ENCODE measurements at places on chromosomes 2 and 18.

GRCh38 chr18:31101183-31102024, 817 bp downstream of the DSC2 start:
- no peak for DNase-seq

GRCh38 chr18:63259567-63260379, 59.8 kb downstream of the BCL2 start:
- DNase-seq: no peak

- DNase-seq: peak; percentile 9
Observed at GRCh38 chr2:239882331-239882732, 142.8 kb downstream of the NDUFA10 start.

DNA sequence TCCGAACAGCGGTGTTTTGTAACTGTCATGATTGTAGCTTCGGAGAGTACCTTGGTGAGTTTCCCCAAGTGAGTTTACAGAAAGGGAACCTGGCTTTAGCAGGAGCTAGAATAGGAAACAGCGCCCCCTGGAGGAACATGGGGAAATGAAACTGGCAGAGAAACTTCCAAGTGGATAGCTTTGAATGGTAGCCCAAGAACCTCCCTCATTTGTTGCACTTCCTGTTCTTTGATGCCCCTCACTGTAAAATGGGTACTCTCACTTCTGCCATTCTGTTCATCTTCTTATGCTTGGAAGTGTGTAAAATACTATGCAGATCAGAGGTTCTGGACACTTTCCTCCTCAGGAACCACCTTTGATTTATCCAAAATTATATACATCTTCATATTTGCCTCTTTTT, 36.2 kb downstream of the CHST10 start:
- DNase-seq: peak; percentile 24

DNA sequence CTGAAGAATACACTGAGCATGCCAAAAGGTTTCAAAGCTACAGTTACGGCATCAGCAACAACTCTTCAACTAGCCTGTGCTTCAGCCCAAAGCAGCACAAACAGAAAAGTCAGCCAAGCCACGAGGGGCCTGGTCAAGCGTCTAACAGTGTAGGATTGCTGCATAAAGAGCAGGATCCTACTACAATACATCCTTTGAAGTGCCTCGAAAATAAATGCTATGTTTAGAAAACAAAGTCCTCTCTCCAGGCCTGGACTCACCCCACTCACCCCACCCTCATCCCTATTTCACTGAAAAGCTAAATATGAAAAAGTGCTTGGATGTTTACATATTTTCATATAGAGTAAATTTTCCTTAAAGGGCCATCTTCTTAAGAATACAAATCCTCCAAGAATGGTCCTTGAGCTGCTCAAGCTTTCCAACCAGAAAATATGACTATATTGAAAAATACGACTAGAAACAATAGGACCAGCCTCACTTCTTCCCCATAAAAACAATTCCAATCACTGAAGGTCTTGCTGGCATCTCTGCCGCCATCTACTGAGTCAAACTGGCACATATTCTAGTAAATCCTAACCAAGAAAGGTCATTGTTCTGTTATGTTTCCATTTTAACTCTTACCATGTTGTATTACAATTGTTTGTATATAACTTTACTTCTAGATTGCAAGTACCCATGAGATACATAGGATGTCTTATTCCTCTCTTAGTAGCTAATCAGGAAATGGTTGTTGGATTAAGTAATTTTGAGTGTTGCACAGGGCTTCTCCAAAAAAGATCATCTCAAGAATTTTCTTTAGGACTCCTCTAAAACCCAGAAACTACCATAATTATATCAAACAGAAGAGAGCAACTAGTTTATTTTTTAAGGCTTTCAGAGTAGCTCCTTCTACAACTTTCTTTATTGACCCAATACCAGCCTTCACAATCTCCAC, 63.6 kb downstream of the CLHC1 start:
- no peak for DNase-seq

DNA sequence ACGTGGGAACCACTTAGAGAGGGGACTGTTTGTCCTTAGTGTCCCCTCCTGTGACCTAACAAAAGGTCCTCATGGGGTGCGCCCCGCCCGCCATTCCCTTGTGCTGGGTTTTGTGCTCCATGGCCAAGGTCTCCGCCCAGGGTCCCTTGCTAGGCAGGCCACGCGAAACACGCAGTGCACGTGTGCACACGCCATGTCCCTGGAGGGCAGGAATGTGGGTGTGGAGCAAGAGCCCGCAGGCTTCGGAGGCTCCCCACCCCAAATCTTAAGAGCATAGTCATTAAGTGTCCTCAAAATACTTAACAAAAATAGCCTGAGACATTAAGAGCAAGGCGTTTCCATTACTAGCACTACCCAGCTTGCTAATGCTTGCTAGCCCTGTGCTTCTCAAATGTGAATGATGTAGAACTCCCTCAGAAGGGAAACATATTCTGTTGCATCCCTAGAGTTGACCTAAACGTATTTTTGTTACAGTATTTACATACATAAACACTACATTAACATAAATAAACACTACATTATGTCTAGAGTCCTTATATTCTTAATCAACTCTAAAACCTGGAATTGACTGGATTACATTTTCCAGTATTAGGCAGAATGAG, 117.6 kb upstream of the APCDD1 start:
- DNase-seq: no peak

DNA sequence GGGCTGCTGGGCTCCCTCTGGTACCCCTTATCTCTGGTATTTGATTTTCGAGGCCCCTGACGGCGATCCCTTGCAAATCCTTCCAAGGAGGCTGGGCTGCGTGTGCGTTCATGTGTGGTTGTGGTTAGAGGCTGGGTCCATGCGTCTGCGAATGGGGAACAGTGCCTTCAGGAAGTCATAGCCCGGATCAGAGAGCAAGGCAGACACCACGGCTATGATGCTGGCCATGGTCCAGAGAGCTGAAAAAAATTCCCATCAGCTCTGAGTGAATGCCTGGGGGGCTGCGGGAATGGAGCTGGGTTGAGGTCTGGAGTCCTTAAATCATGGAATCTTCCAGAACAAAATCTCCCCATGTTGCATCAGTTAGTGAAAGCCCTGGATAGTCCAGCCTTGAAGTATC, 145.5 kb downstream of the ACKR3 start:
- no peak for DNase-seq

DNA sequence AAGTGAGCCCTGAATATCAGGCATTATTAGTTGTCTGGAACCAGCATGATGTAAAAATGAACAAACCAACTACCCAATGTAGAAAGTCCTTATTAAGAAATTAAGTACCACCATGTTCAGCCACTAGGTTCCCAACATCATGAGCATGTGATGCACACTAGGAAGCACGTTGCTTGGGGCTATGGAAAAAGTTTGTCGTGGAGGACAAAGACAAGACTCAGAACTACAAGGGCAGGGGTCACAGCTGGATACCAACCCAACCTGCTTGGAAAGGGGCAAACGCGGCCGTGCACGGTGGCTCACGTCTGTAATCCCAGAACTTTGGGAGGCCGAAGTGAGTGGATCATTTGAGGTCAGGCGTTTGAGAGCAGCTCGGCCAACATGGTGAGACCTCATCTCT, 64.0 kb downstream of the ADNP2 start:
- DNase-seq: no peak

DNA sequence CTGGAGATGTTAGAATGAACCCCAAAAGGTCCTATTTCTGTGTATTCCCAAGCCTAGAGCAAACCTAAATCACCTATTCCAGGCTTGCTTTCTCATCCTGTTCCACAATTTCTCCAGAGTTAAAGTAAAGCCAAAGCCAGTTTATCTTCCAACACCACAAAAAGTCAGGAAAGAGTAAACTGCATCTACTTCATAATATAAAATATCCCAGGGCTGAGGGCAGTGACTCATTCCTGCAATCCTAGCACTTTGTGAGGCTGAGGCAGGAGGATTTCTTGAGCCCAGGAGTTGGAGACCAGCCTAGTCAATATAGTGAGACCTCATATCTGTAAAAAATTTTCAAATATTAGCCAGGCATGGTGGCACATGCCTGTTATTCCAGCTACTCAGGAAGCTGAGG, 241.4 kb downstream of the CDH20 start:
- no peak for DNase-seq

GRCh38 chr18:63831080-63831788, 56.0 kb downstream of the SERPINB7 start:
- no peak for DNase-seq

- DNase-seq: no peak
Observed at GRCh38 chr2:131014141-131014540, 79.1 kb downstream of the FAM168B start.

GRCh38 chr2:56770490-56770889, 586.7 kb downstream of the CCDC85A start:
- DNase-seq: no peak

DNA sequence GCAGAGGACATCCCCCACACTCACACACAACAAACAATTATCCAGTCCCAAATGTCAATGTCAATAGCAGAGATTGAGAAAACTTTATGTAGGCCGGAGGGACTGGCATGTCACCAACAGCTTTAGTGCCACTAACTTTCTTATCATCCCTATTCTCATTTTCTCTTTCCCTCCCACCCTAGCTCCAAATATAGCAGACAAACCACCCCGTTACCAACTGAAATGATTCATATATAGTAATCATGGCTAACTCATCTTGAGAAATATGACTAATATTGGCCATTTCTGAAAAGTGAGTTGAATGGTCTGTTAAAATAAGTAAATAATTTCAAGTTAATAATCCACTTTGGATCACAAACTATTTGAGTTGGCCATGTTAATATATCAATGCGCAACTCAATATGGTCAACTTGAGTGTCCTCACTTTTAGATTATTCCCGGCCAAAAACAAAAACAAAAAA, 242.1 kb upstream of the RND3 start:
- DNase-seq: no peak

DNA sequence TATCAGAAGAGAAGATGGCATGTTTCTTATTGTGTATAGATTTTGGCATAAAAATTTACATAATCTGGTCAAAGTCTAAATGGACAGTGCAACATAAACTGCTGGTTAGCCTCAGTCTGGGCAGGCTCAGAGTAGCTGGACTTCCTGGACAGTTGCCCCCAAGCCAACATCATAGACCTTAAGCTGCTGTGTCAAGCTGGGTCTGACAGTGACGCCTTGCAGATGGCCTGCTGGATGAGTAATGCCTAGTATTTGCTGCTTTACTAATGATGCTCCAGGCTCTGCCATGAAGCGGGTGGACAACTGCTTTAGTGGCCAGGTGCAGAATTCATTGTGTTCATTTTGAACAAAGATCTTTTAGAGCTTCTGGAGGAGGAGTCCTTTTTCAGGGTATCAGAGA, 603.7 kb upstream of the ZEB2 start:
- no peak for DNase-seq

DNA sequence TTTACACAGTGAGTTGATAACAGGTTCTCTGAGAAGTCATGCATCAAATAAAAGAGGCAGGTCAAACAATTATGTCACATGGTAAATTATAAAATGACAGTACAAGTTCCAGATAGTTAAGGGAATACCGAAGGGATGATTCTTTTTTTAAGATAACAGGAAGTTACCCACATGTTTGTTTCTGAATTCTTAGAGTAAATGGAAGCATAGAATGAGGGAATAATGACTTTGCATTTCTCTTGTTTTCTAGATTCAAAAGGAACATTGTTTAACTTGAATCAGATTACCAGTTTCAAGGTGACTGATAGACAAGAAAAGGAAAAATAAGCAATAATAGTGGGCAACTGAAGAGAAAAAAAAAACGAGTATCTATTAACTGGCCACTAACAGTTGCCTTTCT, 124.5 kb downstream of the MIB1 start:
- DNase-seq: no peak

DNA sequence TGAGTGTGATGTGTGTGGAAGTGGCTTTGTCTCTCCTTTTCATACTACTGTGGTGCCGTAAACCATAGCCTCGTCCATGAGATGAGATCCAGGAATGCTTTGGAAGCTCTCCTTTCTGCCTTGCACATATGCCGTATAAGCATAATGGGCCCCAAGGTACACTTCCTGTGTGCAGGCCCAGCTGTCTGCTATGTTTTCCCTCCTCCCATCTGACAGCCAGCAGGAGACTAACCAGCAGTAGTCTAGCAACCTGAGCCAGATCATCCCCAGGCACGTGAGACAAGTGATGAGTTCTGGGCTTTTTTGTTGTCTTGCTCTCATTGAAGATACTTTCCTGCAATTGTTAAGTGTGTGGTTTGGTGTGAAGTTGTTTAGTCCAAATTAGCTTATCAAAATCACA, 555.5 kb upstream of the LRRTM4 start:
- DNase-seq: no peak

GRCh38 chr2:203852760-203853159, 14.8 kb upstream of the CTLA4 start:
- DNase-seq: no peak

DNA sequence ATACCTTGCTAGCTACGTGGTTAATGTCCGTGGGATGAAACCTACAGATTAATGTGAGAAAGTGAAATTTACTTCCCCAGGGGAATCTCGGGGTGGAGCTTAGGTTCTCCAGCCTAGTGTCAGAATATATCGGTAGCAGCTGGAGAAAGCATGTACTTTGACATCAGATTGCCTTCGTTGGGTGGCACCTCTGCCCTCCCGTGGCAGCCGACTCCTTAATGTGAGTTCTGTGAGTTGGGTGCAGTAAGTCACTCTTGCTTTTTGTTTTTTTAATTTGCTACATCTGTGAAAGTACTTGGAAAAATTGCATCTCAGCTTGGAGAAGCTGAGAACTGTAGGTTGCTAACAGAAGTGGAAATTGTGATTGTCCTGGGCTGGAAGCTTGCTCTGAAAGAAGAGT, 3.6 kb downstream of the KLF11 start:
- DNase-seq: no peak

DNA sequence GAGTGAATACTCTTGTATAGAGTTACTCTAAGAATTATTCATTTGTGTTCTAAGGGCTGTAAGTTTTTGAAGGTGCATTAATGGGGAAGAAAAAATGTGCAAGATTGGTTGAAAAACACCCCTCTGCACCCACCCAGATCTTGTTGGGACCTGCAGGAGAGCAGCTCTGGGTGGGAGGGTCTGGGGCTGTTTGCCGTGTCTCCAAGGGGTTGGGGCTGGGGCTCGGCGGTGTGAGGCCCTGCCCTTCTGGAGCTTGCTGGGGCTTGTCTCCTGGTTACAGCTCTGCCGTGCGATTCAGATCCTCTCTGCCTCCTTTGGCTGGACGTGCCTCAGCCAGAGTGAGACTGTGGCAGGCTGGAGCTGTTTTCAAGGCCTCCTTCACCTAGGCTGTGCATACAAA, 26.1 kb downstream of the IGFBP2 start:
- no peak for DNase-seq

- no peak for DNase-seq
Observed at GRCh38 chr2:172299741-172300140, 127.6 kb upstream of the ITGA6 start.

DNA sequence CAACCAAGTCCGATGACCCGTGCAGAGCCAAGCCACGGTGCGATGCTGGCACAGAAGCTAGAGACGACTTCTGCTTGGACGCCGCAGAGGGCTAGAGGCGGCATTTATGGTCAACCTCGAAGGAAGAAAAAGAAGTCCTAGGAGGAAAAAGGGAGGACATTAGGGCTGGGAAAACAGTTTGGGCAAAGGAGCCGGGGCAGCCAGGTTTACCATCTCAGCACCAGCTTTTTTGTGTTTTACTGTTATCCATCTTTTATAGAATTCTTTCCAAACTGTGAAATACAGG, 643 bp upstream of the DTNB start:
- DNase-seq: no peak

- DNase-seq: peak; percentile 5
Observed at GRCh38 chr18:47595831-47596501, 334.5 kb downstream of the SMAD2 start.

GRCh38 chr2:116668691-116669090, 1145.8 kb upstream of the DDX18 start:
- no peak for DNase-seq

All from stimulated activated CD8-positive, alpha-beta memory T cell treated with anti-CD3 and anti-CD28 coated beads, Interleukin-7, amount 100 ng/mL, for 48 hours (primary cell).